SK-N-DZ (cell line): ENCODE measurements at places on chromosomes 1 and 21.

DNA sequence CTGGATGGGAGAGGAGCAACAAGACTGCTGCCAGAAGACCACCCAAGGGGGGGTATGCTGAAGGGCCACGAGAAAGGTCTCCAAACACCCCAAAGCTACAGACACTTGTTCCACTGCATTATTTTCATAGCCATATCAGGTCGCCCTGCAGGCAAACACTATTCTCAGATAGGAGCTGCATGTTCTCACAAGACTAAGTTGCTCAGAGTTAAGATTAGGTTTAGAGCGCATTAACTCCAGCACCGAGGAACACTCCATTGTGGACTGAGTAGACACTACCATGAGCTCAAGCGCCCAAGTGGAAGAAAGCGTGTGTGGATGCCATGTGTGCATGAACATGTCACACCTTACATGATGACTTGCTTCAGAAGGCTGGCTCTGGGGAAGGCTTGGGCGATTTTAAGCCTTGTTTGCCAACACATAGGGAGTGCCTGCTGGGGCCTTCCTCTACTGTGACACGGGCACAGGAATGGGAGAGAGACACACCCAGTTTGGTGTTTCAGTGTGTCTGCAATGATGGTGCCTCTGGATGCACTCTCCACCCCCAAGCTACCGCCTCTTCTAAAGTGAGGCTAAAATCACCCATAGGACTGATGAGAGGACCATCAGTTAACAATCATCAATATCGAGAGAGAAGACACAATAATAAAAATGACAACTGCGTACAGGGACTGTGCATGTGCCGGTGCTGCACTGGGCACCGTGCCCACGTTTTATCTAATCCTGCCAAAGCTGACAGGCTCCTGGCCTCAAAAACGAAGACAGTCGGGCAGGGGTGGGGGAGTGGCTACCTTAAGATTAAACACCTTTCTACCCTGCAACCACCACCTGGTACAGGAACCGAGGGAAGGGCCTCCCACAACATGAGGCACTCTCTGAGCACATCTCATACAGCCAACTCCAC lies 34.9 kb downstream of the SSBP3 start:
- no peak for DNase-seq

DNA sequence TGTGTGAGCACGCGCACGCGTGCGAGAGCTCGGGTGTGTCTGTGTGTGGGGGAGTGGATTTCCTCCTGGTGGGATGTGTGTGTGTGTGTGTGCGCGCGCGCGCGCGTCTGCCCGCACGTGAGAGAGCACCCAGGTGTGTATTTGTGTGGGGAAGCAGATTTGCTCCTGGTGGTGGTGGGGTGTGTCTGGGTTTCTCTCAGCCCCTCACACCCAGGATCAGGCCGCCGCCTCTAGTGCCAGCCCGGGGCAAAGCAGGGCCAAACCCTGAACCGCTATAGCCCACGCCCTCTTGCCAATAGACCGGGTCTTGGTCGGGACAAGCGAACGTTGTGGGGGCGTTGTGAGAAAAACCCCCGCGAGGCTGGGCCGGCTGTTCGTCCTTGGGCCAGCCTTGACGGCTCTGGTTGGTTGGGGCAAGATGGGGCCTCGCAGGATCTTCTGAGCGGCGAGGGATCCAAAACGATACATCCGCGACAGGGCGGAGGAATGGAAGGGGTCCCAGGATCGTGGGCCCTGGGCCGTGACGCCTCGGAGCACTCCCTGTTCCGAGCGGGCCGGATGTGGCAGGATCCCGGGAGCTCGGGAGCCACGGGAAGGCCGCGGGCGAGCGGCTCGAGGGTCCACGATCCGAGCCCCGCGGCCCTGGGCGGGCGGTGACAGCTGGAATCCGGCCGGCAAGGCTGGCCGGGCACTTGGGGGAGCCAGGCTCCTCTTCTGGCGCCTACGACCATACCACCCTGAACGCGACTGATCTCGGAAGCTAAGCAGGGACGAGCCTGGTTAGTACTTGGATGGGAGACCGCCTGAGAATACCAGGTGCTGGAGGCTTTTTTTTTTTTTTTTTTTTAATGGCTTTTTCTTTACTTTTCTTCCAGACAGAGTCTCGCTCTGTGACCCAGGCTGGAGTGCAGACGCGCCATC lies 68.2 kb downstream of the RNF187 start:
- no peak for DNase-seq

DNA sequence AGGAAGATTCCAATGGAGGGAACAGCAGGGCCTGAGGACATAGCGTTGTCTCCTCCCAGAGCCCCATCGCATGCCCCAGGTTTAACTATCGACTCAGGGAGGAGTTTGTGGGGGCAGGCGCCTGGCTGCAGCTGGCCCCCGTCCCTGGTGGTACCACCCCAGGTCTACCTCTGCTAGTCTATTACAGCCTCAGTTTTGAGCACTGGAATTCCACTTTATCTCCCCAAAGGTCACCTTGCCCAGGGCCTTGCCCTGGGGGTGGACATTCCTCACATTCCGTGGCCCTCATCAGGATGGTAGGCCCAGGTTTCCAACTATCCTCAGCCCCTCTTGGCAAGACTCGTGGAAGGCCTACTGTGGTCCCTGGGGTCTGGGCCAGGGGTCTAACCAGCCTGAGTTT lies 65.4 kb upstream of the SSBP3 start:
- no peak for DNase-seq

- DNase-seq = peak; percentile 35
Measured at GRCh38 chr1:107141491-107142126, 770 bp downstream of the NTNG1 start.

DNA sequence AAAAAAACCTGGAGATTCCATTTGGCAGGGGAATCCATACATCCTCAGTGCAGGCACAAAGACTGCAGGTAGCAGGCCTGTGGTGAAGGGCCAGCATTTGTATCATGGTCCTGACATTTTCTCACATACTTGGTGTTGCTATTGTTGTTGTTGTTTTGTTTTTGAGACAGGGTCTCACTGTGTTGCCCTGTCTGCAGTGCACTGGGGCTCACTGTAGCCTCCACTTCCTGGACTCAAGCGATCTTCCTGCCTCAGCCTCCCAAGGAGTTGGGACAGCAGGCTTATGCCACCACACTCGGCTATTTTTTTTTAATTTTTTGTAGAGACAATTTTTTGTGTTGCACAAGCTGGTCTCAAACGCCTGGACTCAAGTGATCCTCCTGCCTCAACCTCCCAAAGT lies 140.8 kb upstream of the ZNF644 start:
- DNase-seq = no peak

DNA sequence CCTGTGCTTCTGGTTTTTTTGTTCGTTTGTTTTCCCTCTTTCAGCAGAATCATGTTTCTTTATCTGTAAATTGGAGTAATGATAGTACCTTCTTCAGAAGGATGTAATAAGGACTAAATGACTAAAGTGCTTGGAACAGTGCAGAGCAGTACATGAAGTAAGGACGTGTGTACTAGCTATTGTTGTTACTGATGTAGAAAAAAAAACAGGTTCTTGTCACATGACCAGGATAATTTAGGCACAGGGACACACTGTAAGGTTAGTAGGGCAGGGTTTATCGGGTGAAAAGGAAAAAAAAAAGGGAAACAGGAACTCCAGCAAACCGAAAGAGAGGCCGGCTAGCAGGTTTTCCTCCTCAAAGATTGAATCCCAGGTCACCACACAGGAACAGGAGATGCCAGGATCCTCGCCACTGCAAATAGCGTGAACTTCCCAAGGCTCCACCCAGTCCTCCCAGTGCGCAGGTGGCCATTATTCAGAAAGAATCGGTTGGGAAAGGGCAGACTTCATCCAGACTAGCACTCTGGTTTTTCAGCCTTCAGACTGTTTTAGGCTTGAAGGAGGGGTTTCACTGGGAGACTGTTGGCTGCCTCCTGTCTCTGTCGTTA lies 63.8 kb upstream of the PRRC2C start:
- no peak for DNase-seq

GRCh38 chr1:67459068-67459467 lies 28.9 kb upstream of the SERBP1 start:
- no peak for DNase-seq

DNA sequence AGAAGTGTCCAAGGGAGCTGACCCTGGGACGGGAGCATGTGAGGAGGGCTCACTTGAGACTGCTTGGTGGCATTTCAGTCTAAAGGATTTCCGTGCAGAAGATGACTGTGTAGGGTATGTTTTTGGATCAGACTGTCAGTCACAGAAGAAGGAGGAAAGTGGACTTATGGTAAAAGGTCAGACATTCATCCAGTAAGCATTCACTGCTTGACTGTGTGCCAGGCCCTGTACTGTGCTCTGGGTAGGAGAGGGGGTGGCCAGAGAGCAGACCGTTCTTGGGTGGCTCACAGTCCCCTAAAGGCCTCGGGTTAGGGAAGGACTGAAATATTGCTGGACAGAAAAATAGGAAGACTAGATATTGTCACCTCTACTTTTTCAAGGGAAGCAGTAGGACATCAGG lies 2.1 kb upstream of the SERINC2 start:
- no peak for DNase-seq

GRCh38 chr1:7576946-7577657 lies 194.0 kb upstream of the VAMP3 start:
- DNase-seq = no peak

GRCh38 chr1:49323925-49324540 lies 547.3 kb upstream of the BEND5 start:
- DNase-seq = no peak

DNA sequence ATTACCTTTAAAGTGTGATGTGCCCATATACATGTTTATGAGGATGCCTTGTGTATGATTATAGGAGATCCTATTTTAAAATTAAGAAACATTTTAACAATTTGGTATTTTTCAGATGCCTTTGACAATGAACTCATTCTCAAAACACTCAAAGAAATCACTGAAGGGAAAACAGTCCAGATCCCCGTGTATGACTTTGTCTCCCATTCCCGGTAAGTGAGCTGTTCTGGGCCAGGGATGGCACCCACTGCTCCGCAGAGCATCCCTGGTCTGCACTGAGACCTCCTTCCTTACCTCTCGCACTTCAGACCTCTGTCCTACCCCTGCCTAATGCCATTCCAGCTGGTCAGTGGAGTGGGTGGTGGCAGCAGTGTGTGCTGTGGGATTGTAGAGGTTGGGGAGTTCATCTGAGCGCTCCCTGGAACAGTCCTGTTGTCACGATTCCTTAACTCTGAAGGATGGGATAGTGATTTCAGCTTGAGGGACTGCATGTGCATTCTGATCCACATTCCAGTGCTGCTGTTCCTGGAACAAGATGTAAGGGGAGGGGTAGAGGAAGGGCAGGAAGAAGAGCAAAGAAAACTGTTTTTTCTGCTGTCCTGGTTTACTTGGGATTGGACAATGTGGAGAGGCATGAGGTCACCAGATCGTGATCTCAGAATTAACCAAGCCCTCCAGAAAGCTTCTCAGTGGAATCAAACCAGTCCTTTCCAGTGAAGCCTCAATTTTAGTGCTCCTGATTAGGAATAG lies 63.9 kb downstream of the UCK2 start:
- DNase-seq = no peak

DNA sequence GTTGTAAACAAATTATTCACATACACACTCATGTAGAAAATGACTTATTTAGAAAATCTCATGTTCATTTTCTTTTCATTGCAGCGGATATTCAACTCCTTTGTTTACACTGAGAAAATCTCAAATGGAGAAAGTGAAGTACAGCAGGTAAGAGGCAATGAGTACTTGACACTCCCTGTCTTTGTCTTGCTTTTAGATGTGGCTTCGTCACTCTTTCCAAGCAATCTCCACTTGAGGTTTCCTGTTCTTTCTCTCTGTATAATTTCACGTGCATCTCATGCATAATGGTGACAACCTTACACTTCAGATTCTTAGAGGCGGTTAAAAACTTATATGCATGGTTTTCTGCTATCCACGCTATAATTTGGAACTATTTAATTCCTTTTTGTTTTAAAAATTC lies 80.6 kb downstream of the CACHD1 start:
- no peak for DNase-seq

GRCh38 chr1:236154671-236155398 lies 12.5 kb downstream of the GPR137B start:
- DNase-seq = no peak
